ENCODE measurements at places on chromosomes 6 and 20. TPM values are rescaled to one million over a fixed set of nuclear protein-coding genes. Genes with fewer than 3 reads are reported as not detected.

CDH4 gene
- 1.6 TPM for total RNA-seq

IL17F gene
- not detected for total RNA-seq

RNF39 gene
- not detected for total RNA-seq

DNA sequence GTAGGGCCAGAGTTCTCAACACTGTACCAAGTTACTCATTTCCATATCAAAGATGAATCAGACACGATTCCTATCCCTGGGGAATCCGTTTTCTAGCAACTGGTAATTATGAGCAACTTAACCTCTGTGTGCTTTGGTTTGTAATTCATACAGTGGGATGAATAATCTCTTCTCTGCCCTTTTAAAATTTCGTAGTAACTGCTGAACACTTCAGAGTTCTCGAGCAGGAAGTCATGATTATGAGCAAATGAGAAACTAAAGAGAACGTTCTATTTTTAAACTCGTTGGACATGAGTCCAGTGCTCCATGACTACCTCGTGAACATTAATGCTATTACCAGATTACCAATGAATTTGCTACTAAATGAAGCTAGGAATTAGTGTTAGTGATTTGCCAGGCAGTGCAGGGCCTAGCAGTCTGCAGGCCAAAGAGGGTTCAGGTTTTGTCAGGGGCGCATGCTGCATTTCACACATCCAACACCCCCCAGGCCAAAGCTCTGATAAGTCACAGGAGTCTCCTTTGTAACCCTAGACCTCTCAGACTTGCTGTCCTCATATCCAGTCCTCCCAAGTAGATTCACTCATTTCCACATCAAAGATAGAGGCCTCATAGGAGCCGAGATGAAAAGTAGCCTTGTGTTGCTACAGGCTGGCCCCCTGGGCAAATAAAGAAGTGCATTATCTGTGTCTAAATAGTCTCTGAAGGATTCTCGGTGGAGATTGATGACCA lies 45.8 kb upstream of the VSTM2L start:
- no peak overlapping the region for H3K27ac ChIP-seq
- peaks cover 48% of the 10 kb centered on the region for H3K36me3 ChIP-seq
- no peak for DNase-seq
- no peak overlapping the region for H3K4me3 ChIP-seq
- peaks cover 4% of the 10 kb centered on the region for H3K4me1 ChIP-seq

DNA sequence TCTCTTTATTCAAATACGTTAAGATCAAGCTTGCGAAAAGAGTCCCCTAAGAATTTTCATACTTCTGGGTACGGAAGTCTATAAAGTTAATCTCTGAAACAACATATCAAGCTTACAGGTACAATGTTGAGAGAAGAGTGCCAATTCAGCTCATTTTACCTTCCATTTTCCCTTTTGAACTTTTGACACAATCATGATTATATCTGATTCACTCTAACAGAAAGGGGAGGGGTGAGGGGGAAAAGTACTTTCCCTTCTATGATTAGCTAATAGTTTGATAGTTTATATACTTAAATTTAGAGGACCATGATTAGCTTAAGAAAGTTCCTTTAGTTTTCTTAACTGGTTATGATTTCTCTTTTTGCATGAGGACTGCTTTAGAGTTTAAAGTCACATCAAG lies 33.5 kb downstream of the SNX3 start:
- DNase-seq: no peak
- no peak overlapping the region for H3K4me3 ChIP-seq
- no peaks in the 10 kb centered on the region for H3K27me3 ChIP-seq
- no peak overlapping the region for H3K27ac ChIP-seq
- peaks cover 13% of the 10 kb centered on the region for H3K4me1 ChIP-seq

- no peak overlapping the region for H3K4me3 ChIP-seq
- H3K4me1 ChIP-seq: peaks cover 5% of the 10 kb centered on the region
- peaks cover 48% of the 10 kb centered on the region for H3K27me3 ChIP-seq
- H3K36me3 ChIP-seq: peaks cover 9% of the 10 kb centered on the region
- no peak for DNase-seq
- no peak overlapping the region for H3K27ac ChIP-seq
These were observed 45.9 kb downstream of the EBF4 start for GRCh38 chr20:2738331-2739041.

GRCh38 chr20:16803965-16804792 lies 56.0 kb downstream of the OTOR start:
- peaks cover 65% of the 10 kb centered on the region for H3K27me3 ChIP-seq
- H3K27ac ChIP-seq: no peak overlapping the region
- no peak overlapping the region for H3K4me3 ChIP-seq
- peak; percentile 82 for DNase-seq
- H3K4me1 ChIP-seq: peaks cover 7% of the 10 kb centered on the region

DNA sequence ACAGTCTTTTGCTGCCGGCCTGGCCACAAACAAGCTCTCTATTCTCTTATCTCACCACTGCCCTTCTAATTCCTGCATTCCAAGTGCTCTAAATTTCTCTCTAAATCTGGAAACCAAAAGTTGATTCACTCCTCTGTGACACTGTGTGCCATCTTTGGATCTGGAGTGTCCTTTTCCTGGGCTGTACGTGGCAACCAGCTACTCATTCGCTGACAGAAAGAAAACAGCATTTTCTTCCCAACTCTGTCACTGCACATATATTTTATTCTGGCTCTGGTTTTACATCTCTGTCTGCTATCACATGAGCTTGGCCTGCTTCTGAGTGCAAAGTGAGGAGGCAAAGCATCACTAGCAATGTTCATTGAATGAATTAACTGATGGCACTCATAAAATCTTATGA lies 397.2 kb upstream of the MAP3K7 start:
- H3K27me3 ChIP-seq: no peaks in the 10 kb centered on the region
- peaks cover 6% of the 10 kb centered on the region for H3K4me1 ChIP-seq
- no peak for DNase-seq
- no peak overlapping the region for H3K4me3 ChIP-seq
- H3K27ac ChIP-seq: no peak overlapping the region

- peaks cover 17% of the 10 kb centered on the region for H3K36me3 ChIP-seq
- DNase-seq: no peak
- H3K4me3 ChIP-seq: no peak overlapping the region
- H3K27ac ChIP-seq: no peak overlapping the region
- no peaks in the 10 kb centered on the region for H3K27me3 ChIP-seq
These were observed 32.8 kb downstream of the PCMT1 start for GRCh38 chr6:149782337-149782736.

GRCh38 chr6:159620947-159621346 lies 72.1 kb downstream of the SOD2 start:
- no peak for DNase-seq
- H3K27me3 ChIP-seq: peaks cover 6% of the 10 kb centered on the region
- H3K27ac ChIP-seq: no peak overlapping the region
- H3K4me1 ChIP-seq: no peaks in the 10 kb centered on the region
- no peak overlapping the region for H3K4me3 ChIP-seq

GRCh38 chr6:131754715-131755567 lies 44.1 kb upstream of the CTAGE9 start:
- peaks cover 3% of the 10 kb centered on the region for H3K4me1 ChIP-seq
- H3K36me3 ChIP-seq: no peaks in the 10 kb centered on the region
- H3K27me3 ChIP-seq: peaks cover 2% of the 10 kb centered on the region
- no peak overlapping the region for H3K27ac ChIP-seq
- DNase-seq: no peak
- no peak overlapping the region for H3K4me3 ChIP-seq

Data from mesothelial cell of epicardium (in vitro differentiated cells).